ENCODE measurements at places on chromosomes 1 and 21.

DNA sequence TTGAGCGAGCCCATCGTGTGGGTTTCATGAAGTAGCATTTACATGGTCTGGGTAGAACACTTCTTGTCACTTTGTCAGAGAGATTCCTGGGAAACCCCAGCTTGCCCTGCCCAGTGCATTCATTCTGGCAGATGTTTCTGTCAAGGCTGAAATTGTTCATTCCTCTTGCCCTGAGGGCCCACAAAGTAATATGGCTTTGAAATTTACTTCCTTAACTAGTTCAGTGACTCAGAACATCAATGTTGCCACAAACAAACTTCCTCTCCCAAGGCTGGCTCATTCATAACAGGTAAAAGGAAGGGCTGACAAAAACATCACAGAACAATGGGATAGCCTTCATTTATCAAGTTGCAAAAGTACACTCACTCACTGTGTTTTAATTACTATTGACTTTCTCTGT is 5.0 kb upstream of the KIAA0040 start:
- peak; percentile 36 for DNase-seq

GRCh38 chr1:60672449-60672848 is 409.9 kb upstream of the NFIA start:
- DNase-seq: no peak

DNA sequence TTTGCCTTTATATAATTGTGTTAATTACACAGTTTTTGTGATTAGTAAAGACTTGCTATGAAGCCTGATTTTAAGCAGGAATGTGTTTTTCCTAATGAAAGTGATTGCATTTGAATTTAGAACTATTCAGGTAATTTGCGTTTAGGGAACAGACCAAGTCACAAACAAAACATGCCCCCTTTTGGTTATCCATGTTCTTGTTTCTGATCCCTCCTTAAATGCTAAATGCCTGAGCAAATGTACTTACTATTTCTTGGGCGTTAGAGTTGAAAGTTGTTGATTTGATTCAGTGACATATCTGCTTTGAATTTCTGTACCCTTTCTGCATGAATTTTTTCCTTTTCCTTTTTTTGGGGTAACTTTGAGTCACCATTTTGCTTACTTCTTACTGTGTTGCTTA is 5.2 kb downstream of the POU2F1 start:
- DNase-seq: no peak

GRCh38 chr1:187999973-188000372 is 1171.2 kb downstream of the PLA2G4A start:
- no peak for DNase-seq

DNA sequence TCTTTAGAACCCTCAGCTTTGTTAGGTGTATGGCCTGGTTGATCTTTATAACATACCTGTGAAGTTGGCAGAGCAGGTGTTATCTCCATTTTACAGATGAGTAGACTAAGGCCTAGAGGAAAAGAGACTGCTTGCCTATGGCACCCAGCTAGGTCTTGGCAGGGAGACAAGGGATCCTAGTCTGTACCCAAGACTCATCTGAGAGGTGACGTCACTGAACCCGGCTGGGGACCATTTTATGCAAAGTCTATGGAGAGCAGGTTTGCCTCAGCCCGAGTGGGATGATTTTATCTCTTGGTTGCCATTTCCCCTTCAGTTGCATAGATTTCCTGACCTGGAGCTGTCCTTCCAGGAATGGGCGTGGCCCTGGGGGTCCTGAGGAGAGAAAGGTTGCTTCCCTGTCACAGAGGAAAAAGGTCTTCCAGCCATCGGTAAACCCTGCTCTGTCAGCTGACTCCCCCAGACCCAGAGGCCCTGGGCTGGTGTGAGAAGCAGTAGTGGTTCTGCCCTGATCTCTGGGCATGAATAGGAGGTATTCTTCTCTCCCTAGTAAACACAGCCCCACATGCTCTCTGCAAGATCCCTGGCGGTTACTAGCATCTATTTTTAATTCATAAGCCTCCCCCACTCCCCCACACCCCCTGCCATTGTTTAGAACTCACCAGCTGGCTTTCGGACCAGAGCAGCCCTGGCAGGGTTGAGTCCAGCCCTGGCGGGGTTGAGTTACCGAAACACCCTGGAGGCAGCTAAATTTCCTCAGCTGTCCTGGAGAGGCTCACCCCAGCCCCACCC is 19.6 kb downstream of the TMCC2 start:
- DNase-seq: no peak

DNA sequence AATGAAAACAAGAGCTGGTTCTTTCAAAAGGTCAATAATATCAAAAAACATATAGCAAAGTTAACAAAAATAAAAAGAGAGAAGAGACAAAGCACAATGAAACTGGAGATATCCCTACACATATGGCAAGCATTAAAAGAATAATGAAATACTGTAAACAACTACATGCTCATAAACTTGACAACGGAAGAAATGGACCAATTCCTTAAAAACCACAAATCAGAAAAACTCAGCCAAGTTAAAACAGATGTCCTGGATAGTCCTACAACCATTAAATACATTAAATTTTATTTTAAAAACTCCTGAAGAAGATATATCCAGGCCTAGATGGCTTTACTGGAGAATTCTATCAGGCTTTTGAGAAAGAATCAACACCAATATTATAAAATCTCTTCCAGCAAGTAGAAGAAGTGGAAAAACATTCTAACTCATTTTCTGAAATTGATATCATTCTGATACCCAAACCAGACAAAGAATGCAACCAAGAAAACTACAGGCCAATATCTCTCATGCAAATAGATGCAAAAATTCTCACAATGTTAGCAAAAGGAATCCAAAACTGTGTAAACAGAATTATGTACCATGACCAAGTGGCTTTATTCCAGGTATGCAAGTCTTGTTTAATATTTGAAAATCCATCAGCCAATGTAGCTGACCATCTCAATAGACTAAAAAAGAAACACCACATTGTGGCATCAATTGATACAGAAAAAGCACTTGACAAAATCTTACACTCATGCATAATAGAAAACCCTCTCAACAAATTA is 56.1 kb upstream of the LRRC7 start:
- DNase-seq: no peak

DNA sequence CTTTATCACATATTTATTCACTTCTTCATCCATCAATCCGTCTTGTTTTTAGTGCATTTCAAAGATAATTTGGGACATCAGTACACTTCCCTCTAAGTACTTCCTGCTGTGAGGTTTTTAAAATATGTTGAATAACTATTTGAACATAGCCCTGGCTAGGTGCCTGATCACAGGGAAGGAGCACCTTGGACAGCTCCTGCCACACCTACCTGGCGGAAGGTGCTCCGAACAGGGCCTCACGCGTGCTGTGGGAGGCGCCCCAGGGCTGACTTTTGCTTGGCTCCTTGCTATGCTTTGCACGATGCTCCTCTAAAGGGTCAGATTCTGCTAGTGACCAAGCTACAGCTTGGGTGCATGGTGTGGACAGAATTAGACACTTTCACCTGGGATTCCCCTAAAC is 4.9 kb upstream of the ATXN7L2 start:
- DNase-seq: peak; percentile 39

GRCh38 chr1:154014154-154014907 is 23.8 kb downstream of the RPS27 start:
- no peak for DNase-seq

GRCh38 chr1:39331647-39332046 is 127.2 kb downstream of the MACF1 start:
- DNase-seq: no peak

- no peak for DNase-seq
Observed at GRCh38 chr21:44255511-44255981, 6.2 kb downstream of the DNMT3L start.

GRCh38 chr1:203086992-203087763 is 1.4 kb upstream of the MYOG start:
- no peak for DNase-seq

DNA sequence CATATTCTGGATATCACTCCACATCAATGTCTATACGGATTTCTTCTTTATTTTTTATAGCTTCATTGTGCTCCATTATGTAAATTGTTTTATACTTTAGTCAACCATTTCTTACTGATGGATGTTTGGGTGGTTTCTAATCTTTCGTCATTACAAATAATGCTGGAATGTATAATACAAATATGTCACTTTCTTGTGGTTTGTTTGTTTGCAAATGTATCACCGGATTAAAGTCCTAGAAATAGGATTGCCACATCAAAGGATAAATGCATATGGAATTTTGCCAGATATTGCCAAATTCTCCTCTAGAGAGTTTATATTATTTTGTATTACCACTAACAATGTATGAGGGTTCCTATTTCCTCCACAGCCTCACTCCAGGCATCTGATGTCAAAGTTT is 48.7 kb upstream of the PRDM2 start:
- no peak for DNase-seq

DNA sequence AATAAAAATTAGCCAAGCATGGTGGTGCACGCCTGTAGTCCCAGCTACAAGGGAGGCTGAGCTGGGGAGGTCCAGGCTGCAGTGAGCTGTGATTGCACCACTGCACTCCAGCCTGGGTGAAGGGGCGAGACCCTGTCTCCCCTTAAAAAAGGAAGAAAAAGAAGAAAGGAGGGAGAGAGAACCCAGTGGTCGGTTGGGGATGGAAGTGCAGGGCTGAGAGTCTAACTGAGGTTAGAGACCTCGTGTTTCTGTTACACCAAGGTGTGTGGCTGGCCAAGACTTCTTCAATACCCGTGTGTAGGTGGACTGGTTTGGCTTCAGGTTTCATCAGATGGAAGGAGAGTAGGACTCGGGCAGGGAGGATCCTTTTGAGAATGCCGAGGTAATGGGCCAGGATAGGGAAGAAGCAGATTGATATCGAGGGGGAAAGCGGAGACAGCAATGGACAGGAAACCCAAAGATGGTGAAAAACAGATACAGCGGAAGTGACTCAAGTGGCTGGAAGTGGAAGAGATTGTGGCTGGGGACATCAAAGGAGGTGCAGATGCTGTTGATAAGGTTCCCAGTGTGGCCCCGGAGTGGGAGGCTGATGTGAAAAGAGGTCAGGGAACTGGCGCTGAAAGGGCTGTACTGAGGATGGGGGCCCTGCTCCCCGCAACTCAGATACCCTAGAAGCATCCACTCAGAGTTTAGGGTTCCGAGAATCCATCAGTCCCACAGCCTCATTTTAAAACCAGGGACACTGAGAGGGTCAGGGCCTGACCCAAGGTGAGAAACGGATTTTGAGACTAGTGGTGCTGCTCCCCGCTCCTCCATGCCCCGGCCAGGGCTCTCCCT is 681 bp upstream of the UBXN10 start:
- DNase-seq: peak; percentile 66

GRCh38 chr1:39268112-39268581 is 63.7 kb downstream of the MACF1 start:
- DNase-seq: peak; percentile 16

- no peak for DNase-seq
Observed at GRCh38 chr1:204313675-204314074, 46.1 kb downstream of the PLEKHA6 start.

GRCh38 chr1:232283864-232284263 is 346.1 kb downstream of the SIPA1L2 start:
- no peak for DNase-seq

DNA sequence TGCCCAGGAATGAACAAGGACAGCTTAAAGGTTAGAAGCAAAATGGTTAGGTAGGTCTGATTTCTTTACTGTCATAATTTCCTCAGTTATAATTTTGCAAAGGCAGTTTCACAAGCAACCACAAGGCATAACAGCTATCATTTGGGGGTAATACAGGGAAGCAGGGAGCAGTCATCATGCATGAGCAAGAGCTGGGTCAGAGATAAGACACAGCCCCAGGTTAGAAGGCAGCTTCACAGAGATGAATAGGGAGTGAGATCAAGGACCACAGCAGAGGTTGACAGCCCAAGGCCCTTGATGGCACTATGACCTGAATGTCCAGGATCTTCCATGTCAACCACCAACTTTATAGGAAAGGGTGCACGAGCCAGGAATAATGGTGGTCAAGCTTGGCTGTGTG is 9.0 kb upstream of the CSRP1 start:
- no peak for DNase-seq

GRCh38 chr1:186289943-186290545 is 85.0 kb downstream of the TPR start:
- DNase-seq: no peak

DNA sequence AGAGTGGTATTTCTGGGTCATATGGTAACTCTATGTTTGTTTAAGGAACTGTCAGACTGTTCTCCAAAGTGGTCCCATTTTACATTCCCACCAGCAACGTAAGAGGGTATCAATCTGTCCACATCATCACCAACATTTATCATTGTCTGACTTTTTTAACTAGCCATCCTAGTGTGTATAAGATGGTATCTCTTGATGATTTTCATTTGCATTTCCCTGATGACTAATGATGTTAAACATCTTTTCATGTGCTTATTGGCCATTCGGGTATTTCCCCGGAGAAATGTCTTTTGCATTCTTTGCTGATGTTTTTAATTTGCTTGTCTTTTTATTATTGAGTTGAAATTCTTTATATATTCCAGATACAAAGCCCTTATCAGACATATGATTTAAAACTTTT is 370.1 kb upstream of the NR5A2 start:
- no peak for DNase-seq

DNA sequence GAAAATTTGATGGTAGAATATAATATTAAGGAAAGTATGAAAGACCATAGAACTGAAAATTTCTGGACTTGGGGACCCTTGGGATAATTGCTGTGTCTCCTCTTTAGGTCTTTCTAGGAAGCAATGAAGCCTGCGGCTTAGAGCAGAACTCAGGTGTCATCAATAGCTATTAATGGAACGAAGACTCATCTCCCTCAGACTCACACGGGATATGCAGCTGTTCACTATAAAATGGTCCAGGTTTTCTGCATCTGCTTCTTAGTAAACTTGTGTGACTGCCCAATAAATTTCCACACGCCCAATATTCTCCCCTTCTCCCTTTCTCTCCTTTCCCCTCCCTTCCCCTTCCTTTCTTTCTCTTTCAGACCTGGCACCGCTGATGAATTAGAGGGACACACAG is 392.5 kb downstream of the HLX start:
- DNase-seq: no peak

DNA sequence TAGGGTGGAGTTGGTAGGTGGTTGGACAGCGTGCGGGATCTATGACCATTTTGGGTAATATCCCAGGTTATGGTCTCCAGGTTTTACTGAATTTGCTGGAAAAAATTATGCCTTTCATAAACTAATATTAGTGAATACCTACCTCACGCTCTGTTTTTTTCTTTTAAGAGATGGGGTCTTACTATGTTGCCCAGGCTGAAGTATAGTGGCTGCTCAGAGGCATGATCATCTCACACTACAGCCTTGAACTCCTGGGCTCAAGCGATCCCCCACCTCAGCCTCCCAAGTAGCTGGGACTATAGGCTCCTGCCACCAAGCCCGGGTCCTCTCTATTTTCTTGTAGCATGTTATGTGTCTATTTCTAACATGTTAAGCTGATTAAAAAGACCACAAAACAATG is 100.2 kb downstream of the RHOU start:
- DNase-seq: no peak

Data from CD4-positive, alpha-beta T cell treated with Interleukin-2 at 100 ng/mL for 4 hours (primary cell).